Mesenteric fat pad (tissue), 1 donor: ENCODE measurements at places on chromosomes 6 and 20. TPM values are rescaled to one million over a fixed set of nuclear protein-coding genes. Genes with fewer than 3 reads are reported as not detected.
A peak's percentile ranks its signal among the peaks of the same experiment; 100 is the strongest.

- DNase-seq, result no peak
These were observed 4.7 kb downstream of the CCN2 start for GRCh38 chr6:131946404-131946991.

GRCh38 chr6:86856937-86857563, 80.3 kb upstream of the HTR1E start:
- DNase-seq, result no peak

DNA sequence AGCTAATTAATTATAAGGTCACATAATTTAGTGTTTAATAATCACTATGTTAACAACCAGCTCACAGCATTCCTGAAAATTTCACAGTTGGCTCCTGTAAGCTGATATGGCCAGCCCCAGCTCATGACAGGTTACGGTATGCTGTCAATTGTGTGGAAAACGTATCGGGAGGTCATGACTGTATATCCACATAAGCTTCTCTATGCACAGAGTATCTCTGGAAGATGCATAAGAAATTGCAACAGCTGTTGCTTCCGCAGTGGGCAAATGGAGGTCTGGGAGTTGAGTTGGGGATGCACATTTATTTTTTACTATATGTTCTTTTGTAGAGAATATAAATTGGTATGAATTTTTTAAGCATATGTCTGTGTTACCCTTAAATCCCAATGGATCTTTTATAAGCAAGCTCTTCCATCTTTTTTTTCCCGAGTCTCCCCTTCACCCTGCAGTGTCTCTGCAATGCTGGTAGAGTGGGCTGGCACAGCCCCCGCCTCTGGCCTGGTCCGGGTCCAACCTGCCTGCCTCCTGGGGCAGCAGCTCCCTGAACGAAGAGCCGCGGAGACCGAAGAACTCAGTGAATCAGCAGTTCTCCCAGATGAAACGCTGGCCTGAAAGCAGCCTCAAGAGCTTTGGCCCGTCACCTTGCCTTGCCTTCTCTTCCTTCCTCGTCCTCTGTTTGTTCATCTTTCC, 139.9 kb upstream of the CDYL start:
- DNase-seq, result no peak

- no peak for DNase-seq
These were observed 54.0 kb upstream of the PLN start for GRCh38 chr6:118494091-118494490.

DNA sequence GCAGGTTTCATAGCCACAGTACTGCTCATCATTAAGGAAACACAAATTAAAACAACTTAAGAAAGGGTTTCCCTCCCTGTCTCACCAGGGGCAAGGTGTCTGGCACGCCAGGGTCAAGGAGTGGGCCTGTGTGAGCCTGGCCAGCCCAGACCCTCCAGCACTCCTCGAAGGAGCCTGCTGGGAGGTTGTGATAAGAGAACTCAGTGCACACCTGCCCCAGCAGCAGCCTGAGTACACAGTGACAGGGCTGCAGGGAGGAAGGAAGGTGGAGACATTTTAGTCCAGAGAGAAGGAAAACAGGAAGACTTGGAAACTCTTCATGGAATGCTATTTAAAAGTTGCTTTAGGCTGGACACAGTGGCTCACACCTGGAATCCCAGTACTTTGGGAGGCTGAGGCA, 14.1 kb downstream of the NINL start:
- peak; percentile 53 for DNase-seq

DNA sequence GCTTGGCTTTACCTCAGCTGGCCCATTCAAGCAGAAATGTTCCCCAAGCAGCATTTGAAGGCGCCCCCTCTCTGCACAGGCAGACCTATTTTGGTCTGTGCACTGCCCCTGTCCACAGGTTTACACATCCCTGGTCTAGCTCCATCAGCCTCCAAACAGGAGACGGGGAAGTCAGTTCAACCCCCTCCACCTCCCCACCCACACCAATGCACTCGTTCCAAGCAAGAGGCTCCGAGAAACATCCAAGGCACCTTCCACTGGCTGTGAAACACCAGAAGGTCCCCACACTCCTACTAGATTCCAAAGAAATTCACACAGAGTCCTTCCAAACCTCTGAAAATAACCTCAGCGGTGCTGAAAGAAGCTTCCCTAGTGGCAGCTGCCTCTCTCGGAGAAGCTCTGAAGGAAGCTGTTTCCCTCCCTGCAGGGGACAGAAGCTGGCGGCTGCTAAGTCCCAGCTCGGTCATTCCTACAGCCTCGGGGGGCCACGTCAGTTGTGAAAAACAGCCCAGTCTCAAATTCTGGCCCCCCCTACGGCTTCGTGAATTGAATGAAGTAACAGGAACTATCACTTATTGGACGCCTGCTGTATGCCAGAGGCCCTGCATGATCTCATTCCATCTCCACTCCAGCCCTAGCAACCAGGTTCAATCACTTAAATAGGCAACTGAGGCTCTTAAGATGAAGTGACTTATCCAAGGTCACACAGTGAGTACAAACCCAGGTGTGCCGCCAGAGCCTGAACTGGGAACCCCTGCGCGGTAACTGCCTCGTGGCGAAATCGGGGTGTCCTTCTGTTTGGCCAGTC, 815 bp downstream of the SPATA2 start:
- no peak for DNase-seq

DNA sequence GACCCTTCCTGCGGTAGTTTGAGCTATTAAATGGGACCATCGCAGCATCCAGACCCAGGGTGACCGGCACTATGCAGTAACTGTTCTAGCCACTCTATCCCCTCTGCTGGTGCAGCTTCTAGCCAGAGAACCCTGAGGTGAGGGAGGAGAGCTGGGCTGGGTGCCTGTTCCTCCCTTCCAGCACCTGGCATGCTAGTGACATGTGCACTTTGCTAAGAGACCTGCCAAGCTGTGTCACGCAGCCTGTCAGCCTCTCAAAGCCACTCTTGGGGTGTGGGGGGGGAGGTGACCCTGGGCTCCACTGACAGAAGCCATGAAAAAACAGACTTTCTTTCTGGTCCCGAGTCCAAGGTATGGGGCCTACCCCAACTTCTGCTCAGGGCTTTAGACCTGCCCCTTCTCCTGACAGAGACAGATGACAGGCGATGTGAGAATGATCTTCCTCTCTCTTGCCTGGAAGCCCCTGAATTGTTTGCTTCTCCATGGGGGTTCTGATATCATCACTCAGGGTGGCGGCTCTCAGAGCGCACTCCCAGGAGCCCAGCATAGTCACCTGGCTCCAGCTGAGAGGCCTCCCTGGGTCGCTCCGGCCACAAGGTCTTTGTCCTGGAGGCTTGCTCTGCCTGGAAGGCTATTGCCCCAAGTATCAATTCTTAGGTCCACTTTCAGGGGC, 47.2 kb upstream of the MLN start:
- no peak for DNase-seq

DNA sequence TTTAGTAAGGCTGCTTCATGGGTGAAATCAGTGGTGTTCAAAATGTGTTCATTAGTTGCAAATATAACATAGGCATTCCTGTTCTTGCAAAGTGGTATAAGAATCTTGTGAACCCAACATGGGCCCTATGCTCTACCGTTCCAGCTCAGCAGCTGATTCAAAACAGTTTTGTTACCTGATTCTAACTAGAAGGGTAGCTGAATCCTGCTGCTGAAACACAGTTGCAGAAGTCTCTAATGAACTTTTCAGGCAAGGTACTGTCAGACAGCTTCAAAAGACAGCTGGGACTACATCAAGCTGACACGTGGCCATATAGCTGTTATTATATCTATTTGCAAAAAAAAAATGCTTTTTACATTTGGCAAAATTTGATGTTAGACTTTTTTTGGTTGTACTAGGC, 22.7 kb downstream of the THEMIS start:
- DNase-seq, result no peak

The CDSN gene
- total RNA-seq, result not detected

The ENPP5 gene
- total RNA-seq, result 0.67 TPM

The KCNS1 gene
- total RNA-seq, result not detected

The C20orf141 gene
- 0.84 TPM for total RNA-seq

The BPIFA1 gene
- total RNA-seq, result not detected
